ENCODE measurements at places on chromosomes 2 and 18. TPM values are rescaled to one million over a fixed set of nuclear protein-coding genes. Genes with fewer than 3 reads are reported as not detected.

GRCh38 chr2:161173541-161174194 lies 13.4 kb downstream of the TANK start:
- no peaks in the 10 kb centered on the region for H3K4me1 ChIP-seq
- H3K27ac ChIP-seq, result no peak overlapping the region

- H3K4me3 ChIP-seq, result no peak overlapping the region
- no peaks in the 10 kb centered on the region for H3K36me3 ChIP-seq
- no peak for DNase-seq
- H3K4me1 ChIP-seq, result no peaks in the 10 kb centered on the region
Observed at GRCh38 chr2:96082211-96083063, 33.9 kb downstream of the ADRA2B start.

DNA sequence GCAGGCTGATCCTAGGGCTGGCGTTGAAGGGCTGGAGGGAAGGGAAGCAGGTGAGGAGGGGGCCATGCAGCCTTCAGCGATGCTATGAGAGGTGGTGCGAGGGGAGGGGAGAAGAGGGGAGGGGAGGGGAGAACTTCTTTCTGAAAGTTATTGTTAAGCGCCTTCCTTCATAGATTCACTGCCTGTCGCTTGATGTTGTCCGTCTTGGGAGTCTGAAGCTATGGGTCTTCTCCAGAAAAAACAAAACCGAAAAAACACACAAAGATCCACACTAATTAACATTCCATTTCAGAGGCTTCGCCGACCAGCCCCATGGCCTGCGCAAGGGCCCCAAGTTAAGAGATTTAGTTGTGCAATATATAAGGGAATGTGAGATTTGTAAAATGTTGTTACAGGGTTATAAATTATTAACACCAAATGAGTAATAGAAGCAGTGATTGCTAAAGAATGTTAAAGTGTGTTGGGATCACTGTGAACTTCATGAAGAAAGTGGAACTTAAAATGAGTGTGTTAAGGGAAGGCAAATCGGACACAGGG lies 758 bp downstream of the CFAP221 start:
- DNase-seq, result no peak
- no peaks in the 10 kb centered on the region for H3K4me1 ChIP-seq
- no peaks in the 10 kb centered on the region for H3K36me3 ChIP-seq
- peak overlapping the region; percentile 55 for H3K4me3 ChIP-seq
- peaks cover 5% of the 10 kb centered on the region for H3K27me3 ChIP-seq

DNA sequence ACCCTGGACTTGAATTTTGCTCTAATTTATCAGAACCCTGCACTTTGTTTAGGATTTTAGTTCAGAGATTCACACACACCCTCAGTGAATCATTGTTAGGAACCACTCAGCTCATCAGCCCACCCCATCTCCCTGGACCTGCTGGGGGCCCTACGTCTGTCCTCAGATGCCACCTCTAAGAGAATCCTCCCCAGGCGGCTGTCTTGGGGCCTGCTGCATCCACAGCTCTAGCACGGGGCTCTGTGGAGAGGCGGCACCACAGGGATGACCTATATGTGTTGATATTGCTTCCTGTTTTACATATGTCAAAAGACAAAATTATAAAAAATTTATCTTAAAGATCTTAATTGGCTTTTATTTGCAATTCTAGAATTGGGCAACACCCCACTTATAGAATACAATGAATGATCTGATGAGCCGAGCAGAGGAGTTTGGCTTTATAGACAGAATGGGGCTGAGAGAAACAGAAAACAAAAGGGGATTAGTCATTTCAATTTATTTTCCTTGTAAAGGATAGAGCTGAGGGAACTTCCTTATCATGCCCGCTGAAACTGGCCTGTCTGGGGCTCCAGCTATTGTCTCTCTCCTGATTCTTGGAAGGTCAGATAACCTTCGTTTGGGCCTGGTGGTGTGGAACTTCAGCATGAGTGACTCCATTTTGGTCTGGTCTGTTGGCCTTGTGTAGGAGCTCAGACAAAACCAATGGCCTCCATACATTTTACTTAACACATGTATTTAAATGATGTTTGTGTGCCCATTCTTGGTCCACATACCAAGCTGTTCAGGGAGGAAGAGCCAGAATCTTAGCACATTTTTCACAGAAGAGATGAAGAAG lies 1.4 kb downstream of the MYO7B start:
- no peak for DNase-seq
- no peaks in the 10 kb centered on the region for H3K36me3 ChIP-seq
- H3K27me3 ChIP-seq, result peaks cover 8% of the 10 kb centered on the region
- H3K27ac ChIP-seq, result no peak overlapping the region
- H3K4me3 ChIP-seq, result no peak overlapping the region
- H3K4me1 ChIP-seq, result no peaks in the 10 kb centered on the region

DNA sequence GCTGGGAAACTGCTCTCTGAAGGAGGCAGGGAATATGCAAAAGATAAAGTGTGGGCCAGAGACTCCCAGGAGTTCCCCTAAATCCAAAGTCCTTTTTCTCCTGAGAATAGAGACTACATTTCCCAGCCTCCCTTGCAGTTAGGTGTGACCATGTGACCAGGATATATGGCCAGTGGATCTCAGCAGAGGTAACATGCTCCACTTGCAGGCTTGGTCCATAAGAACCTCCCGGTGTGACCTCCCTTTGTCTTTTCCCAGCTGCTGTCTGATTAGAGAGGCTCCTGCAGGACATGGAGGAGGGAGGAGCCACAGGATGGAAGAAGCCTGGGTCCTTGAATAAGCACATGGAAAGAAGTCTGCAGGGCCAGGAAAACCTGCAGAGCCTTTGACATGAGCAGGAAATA lies 76.2 kb downstream of the TGFA start:
- no peaks in the 10 kb centered on the region for H3K27me3 ChIP-seq
- no peak overlapping the region for H3K27ac ChIP-seq
- no peak overlapping the region for H3K4me3 ChIP-seq
- H3K36me3 ChIP-seq, result no peaks in the 10 kb centered on the region
- DNase-seq, result no peak

DNA sequence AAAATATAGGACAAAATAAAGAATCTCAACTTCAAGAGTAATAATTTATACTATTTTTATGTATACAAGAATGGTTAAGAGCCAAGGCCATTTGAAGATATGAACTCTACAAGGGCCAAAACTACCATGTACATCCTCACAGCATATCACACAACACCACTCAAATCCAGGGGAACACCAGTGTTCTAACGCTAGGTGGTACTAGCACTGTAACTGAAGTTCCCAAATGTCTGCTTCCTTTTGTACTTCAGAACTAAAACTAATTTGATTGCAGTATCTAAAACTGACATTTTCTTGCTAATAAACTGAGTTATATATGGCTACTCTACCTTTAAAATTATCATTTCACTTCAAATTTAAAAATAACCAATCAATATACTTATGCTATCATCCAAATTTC lies 47.0 kb downstream of the REV1 start:
- no peaks in the 10 kb centered on the region for H3K27me3 ChIP-seq
- H3K27ac ChIP-seq, result no peak overlapping the region
- no peak overlapping the region for H3K4me3 ChIP-seq

Gene CD28
- 0.28 TPM for total RNA-seq

Gene ZSWIM2
- total RNA-seq, result not detected

Gene CYBRD1
- total RNA-seq, result 193 TPM

GRCh38 chr2:222862909-222863544 lies 2.2 kb downstream of the ACSL3 start:
- no peaks in the 10 kb centered on the region for H3K27me3 ChIP-seq
- no peaks in the 10 kb centered on the region for H3K36me3 ChIP-seq
- DNase-seq, result no peak
- no peak overlapping the region for H3K27ac ChIP-seq

GRCh38 chr2:16832910-16833309 lies 167.3 kb upstream of the CYRIA start:
- no peak for DNase-seq
- no peaks in the 10 kb centered on the region for H3K4me1 ChIP-seq
- H3K27ac ChIP-seq, result no peak overlapping the region

DNA sequence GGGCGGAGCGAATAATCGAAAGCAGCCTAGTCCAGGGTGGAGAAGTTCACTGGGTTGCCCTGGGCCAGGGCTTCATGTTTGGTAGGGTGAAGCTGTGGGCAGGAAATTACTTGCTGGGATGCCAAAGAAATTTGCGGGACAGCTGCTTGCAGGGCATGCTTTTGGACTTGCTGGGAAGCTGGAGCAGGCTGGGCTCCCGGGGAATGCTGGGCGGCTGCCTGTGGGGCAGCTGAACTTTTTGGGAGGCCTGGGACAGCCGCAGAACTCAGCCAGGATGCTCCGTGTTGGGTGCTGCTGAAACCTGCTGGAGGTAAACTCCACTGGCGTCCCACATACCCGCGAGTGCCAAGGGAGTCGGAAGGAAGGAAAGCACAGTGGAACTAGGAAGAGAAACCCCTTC lies 31.9 kb downstream of the ASB1 start:
- no peak for DNase-seq
- H3K27me3 ChIP-seq, result no peaks in the 10 kb centered on the region
- H3K4me3 ChIP-seq, result no peak overlapping the region
- H3K4me1 ChIP-seq, result peaks cover 16% of the 10 kb centered on the region

DNA sequence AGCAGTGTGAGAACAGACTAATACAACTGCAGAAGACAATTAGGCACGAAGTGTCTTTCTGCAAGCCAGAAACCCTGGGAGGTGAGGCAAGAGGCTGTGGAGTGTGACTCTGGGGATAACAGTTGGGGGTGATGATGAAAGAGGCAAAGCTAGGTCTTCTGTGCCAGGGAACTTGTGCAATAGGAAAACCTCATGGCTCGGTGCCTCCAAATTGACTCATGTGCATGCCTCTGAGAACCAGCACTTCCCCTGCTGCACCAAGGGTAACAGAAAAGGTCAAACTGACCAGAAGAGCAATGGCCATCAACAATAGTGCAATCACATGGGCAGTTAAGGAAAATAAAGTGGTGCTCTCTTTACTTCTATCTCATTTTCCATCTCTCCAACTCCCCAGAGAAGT lies 136.4 kb downstream of the SCG2 start:
- peak overlapping the region; percentile 26 for H3K27ac ChIP-seq
- no peak overlapping the region for H3K4me3 ChIP-seq
- peaks cover 16% of the 10 kb centered on the region for H3K4me1 ChIP-seq
- no peaks in the 10 kb centered on the region for H3K27me3 ChIP-seq
- DNase-seq, result peak; percentile 89
- no peaks in the 10 kb centered on the region for H3K36me3 ChIP-seq

DNA sequence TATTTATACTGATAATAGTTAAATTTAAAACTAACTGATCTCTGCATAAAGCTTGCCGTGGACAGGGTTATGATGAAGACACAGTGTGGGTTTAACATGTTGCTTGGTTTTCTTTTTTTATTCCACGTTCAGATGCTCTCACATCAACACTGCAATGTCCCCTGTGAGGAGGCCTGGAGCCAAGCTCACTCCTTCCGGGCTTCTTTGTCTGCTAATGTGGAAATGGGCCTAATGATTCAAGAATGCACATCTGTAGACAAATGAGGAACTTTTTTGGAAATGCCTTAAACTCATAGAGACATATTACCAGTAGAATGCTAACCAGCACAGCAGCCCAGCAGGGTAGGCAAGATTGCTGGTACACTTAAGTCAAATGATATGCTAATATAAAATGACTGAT lies 208.0 kb downstream of the GALR1 start:
- no peak overlapping the region for H3K4me3 ChIP-seq
- DNase-seq, result no peak
- H3K4me1 ChIP-seq, result peaks cover 15% of the 10 kb centered on the region
- no peaks in the 10 kb centered on the region for H3K27me3 ChIP-seq
- no peaks in the 10 kb centered on the region for H3K36me3 ChIP-seq
- no peak overlapping the region for H3K27ac ChIP-seq

Gene TPO
- total RNA-seq, result 2.1 TPM

DNA sequence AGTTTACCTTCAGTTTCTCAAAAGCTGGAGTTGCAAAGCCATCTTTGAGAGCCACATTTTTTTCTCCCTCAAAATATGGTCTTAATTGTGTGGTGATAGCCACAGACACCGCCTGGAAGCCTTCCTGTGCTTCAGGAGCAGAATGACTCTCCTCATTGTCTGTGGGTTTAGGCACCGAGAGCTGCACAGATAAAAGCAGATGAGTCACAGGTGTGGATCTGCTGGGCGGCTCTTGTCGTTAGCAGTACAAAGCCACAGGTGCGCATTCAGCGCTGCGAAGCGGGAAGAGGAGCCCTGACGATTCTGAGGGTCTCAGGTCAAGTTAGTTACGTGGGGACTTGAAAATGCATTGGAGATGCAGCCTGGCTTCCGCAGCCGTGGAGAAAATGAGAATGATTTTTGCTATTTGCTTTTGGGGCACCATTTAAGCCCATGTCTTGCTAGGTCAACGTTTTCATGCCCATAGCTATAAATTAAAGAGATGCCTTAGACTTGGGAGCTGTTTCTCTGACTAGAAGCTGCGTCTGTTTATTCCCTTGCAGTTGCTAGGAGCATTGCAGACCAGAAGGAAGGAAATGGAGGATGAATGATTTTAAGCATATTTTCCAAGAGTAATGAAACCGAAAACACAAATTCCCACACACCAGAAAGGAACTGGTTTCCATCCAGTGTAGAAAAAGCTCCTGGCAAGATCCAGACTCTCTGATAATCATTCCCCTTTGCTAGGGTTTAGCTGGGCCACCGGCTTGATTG lies 51.5 kb downstream of the KLHL29 start:
- H3K27ac ChIP-seq, result peak overlapping the region; percentile 15
- H3K36me3 ChIP-seq, result no peaks in the 10 kb centered on the region
- no peak overlapping the region for H3K4me3 ChIP-seq
- H3K27me3 ChIP-seq, result no peaks in the 10 kb centered on the region
- H3K4me1 ChIP-seq, result peaks cover 33% of the 10 kb centered on the region
- DNase-seq, result peak; percentile 68

- H3K27me3 ChIP-seq, result no peaks in the 10 kb centered on the region
- no peaks in the 10 kb centered on the region for H3K36me3 ChIP-seq
- DNase-seq, result peak; percentile 89
- H3K27ac ChIP-seq, result peak overlapping the region; percentile 70
- peaks cover 4% of the 10 kb centered on the region for H3K4me1 ChIP-seq
Observed at GRCh38 chr18:11955239-11956029, 25.9 kb upstream of the IMPA2 start.

DNA sequence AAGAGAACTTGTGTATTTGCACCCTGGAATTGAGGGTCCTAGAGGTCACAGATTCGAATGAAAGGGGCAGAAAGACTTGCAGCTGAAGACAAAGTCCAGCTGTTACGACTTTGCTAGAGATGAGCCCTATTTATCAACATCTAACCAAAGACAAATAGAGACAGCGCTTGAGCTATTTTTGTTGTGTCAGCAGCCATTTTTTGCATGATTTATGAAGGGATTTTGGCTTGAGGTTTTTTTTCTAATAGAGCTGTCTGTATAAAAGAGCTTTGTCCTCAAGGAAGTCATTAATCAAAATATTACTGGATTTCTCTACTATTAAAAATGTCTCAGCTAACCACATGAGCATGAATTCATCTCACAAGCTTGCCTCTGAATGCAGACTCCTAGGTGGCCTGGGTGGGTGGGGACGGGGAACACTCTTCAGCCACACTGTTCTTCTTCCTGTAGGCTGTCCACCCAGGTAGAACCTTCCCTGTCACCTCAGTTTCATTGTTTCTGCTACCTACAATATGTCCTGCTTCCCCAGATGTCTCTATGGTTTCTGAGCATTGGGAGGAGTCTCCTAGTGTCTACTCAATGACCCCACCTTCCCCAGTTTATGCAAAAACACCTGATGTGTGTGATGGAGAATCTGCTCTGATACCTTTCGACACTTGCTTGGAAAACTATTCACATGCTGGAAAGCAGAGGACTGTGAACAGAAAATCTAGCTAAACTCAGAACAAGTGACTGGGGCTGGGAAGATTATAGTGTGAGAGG lies 7.2 kb upstream of the CD226 start:
- H3K4me1 ChIP-seq, result no peaks in the 10 kb centered on the region
- no peaks in the 10 kb centered on the region for H3K27me3 ChIP-seq
- no peak overlapping the region for H3K4me3 ChIP-seq
- DNase-seq, result no peak

Gene NBAS
- 46.3 TPM for total RNA-seq

Measured in sigmoid colon (tissue), 7 donors.